ENCODE measurements at places on chromosomes 3 and 15.

GRCh38 chr3:147735616-147736015 is 326.5 kb downstream of the ZIC1 start:
- no peak for DNase-seq

DNA sequence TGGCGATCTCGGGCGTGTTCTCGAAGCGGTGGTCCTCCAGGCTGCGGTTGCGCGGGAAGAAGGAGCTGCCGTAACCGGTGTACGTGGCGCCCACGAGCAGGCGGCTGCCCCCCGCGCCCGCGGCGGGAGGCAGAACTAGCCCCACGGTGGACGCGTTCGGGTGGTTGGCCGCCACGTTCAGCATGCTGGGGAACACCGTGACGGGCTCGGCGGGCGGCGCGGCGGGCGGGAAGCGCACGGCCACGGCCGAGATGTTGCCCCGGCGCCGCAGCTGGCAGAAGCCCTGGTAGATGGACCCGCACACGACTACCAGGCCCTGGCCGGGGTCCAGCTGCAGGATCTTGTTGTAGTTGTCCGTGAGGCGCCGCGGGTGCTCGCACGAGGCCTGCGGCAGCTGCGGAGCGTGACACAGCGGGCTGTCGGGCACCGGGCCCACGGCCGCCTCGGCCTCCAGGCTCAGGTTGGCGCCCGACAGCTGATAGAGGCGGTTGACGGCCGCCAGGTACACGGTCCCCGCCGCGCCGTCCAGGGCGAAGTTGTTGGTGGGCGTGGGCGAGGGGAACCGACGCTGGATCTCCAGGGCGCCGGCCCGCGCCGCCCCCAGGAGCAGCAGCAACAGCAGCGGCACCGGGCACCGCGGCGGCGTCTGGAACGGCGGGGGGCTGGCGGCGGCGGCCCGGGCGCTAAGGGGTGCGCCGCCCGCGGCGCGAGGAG is 397 bp downstream of the PLXND1 start:
- peak; percentile 67 for DNase-seq

DNA sequence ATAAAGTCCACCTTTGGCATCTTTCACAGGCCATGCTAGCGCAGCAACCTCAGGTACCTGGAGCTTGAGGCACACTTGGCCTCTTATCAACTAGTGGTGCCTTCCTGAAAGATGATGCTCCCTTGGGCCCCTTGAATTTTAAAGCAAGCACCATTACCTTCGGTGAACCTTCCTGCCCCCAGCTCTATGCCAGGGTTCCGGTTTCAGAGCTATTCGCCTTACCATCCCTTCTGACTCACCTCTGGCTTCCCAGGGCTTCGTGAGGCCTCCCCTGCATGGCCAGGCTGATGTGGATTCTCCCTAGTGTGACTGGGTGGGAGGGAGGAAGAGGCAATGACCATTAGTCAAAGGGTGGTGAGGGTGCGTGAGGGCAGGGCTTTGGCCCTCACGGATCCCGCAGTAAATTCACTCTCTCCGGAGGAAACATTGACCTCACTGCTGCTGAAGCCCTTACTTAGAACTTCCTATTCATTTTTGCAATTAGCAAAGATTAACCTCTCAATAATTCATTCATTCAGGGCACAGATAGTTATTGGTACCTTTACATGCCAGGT is 16.3 kb downstream of the BHLHE40 start:
- peak; percentile 47 for DNase-seq

- no peak for DNase-seq
Measured at GRCh38 chr3:152688313-152688712, 146.6 kb upstream of the P2RY1 start.

- peak; percentile 50 for DNase-seq
Measured at GRCh38 chr3:185986198-185986777, 48.5 kb upstream of the TRA2B start.

GRCh38 chr3:65402597-65402996 is 636.1 kb downstream of the MAGI1 start:
- no peak for DNase-seq

DNA sequence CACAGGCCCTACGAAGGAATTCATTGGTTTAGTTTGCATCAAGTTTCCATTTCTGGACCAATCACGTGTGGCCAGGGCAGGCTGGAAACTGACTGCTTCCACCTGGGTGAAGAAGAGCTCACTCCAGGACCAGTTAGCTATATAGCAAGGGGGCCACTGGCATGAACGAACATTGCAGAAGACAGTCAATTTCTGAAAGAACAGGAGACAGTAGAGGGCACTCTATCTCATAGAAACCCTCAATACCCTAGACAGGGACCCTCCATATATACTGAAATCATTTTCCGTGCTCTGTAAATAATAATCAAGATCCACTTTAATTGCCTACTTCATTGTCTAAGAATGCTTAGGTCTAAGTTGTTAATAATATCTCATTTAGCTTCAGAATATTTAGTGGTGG is 215.6 kb downstream of the CADPS start:
- DNase-seq = no peak

All from activated CD8-positive, alpha-beta memory T cell treated with anti-CD3 and anti-CD28 coated beads for 24 hours (primary cell).